IMR-90 (cell line): ENCODE measurements at places on chromosomes 2 and 18.

GRCh38 chr2:199973703-199974102 lies 18.3 kb downstream of the MAIP1 start:
- H3K27me3 ChIP-seq, result no peaks in the 10 kb centered on the region
- H3K27ac ChIP-seq, result no peak overlapping the region
- H3K36me3 ChIP-seq, result no peaks in the 10 kb centered on the region
- peak; percentile 71 for DNase-seq

DNA sequence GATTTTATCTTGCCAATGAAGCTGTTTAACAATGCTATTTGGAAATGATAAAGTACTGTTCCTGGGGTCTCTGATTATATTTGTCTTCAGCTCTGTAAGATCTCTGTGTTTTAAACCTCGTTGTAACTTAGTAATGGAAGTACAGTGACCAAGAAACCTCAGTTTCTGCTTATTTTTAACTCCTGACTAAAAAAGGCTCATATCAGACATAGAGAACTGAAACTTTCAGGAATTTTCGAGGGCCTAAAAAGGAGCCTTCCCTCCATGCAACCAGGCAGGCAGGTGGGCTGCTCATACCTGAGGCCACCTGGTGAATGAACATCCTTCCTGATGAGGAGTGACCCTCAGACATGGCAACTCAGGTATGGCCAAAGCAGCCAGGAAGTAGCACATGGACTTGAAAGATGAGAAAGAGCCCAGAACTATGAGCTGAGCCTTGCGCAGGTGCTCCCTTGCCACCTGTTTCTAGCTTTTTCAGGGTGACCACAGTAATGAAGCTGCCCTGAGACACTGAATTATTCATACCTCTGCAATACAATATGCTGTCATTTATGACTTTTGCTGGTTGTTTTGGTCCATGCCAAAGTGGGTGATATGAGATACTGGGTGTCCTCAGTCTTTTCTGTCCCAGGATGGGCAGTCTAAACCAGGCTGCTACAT lies 23.9 kb downstream of the MYO3B start:
- no peak for DNase-seq
- H3K36me3 ChIP-seq, result no peaks in the 10 kb centered on the region
- H3K4me3 ChIP-seq, result no peak overlapping the region
- H3K27me3 ChIP-seq, result peaks cover 3% of the 10 kb centered on the region; the same call in 1 of the 2 replicates
- no peaks in the 10 kb centered on the region for H3K4me1 ChIP-seq
- no peak overlapping the region for H3K27ac ChIP-seq

DNA sequence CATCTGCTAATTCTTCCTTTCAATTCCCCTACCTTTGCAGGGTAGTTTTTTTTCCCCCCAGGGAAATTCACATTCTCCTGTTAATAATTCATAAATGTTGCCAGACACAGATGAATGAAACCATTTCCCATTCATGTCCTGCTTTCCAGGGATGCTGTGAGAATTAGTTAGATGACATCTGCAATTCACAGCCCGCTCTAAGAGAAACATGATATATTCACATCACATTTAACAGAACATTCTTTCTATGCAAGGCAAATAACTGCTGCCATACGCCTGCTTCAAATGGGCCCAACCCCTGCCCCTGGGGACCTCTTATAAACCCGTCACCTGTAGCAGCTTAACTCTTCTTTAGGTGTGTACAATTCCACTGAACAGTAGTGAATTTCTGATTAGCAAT lies 110.6 kb upstream of the CTAGE1 start:
- no peaks in the 10 kb centered on the region for H3K36me3 ChIP-seq
- H3K4me1 ChIP-seq, result peaks cover 3% of the 10 kb centered on the region; the same call in 1 of the 2 replicates
- H3K4me3 ChIP-seq, result no peak overlapping the region
- H3K27ac ChIP-seq, result no peak overlapping the region
- DNase-seq, result no peak
- no peaks in the 10 kb centered on the region; the same call in 1 of the 2 replicates for H3K27me3 ChIP-seq

DNA sequence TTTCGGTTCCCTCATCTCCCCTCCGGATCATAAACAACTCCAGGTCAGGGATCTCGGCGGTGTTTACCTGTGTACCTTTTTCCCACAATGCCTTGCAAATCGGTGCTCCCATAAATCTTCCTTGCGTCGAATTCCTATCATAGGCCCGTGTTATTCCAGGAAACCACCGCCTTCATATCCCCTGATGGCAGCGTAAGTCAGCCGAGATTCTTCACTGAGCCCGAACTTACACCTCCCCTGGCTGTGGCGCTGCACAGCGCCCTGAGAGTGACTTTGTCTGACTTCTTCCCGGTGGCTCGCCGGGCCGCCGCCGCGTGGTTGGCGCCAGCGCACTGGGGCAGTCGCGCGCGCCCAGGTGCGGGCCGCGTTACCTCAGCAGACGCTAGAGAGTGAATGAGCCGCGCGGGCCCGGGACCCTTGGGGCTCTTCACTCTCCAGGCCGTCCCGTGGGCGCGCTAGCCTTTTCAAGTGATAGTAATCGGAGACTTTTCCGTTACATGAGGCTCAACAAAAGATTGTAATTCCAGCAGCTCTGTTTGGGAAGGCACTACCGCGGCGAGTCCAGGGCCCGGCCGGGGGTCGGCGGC lies 101.6 kb downstream of the SPTBN1 start:
- DNase-seq, result no peak
- H3K36me3 ChIP-seq, result no peaks in the 10 kb centered on the region
- no peak overlapping the region; the same call in 1 of the 2 replicates for H3K27ac ChIP-seq
- peaks cover 21% of the 10 kb centered on the region for H3K4me1 ChIP-seq
- no peaks in the 10 kb centered on the region for H3K27me3 ChIP-seq
- peak overlapping the region; percentile 54 for H3K4me3 ChIP-seq

DNA sequence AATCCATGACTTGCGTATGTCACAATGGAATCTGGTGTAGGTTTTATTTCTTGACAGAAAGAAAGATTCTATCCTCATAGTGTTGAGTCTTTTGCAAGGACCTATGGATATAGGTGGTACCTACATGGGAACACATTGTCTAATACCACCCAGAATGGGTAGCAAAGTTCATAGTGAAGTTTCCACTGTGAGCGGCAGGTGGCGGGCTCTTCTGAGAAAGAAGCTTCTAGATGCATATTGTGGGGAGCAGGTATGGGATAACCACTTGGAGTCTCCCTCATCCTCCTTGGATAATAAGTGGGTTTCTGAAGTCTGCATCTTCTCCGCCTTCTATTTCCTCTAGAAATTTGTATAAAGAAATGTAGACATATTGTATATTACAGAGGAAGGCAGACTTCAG lies 44.9 kb downstream of the LINC00305 start:
- no peaks in the 10 kb centered on the region for H3K27me3 ChIP-seq
- DNase-seq, result no peak
- H3K27ac ChIP-seq, result no peak overlapping the region
- H3K4me1 ChIP-seq, result no peaks in the 10 kb centered on the region
- no peak overlapping the region for H3K4me3 ChIP-seq

DNA sequence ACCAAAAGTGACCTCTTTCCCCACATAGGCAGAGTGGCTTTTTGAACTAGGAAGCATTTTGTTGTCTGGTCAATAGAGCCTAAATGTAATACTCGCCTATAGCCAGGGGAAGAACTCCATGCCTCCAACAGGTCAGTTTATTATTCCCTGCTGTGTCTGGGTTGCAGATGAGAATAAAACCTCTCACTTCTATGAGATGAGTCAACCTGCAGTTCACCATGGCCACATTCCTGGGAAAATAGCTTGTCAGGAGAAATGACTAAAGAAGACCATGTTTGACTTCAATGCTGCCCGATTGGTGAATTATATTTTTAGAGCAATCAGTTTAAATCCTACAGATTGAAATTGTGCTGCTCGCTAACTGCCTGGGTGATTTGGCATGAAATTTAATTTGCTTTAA lies 46.7 kb upstream of the LRRTM1 start:
- no peak for DNase-seq
- no peak overlapping the region for H3K27ac ChIP-seq
- no peaks in the 10 kb centered on the region for H3K4me1 ChIP-seq
- no peak overlapping the region for H3K4me3 ChIP-seq

GRCh38 chr2:12759248-12759647 lies 42.5 kb downstream of the TRIB2 start:
- no peak overlapping the region for H3K4me3 ChIP-seq
- peak overlapping the region; percentile 85 for H3K27ac ChIP-seq
- peak; percentile 91 for DNase-seq
- peaks cover 4% of the 10 kb centered on the region for H3K4me1 ChIP-seq
- no peaks in the 10 kb centered on the region for H3K27me3 ChIP-seq

GRCh38 chr2:238879621-238880377 lies 31.9 kb downstream of the TWIST2 start:
- H3K27me3 ChIP-seq, result no peaks in the 10 kb centered on the region
- DNase-seq, result no peak
- H3K4me1 ChIP-seq, result peaks cover 15% of the 10 kb centered on the region
- H3K27ac ChIP-seq, result no peak overlapping the region

- no peak overlapping the region for H3K27ac ChIP-seq
- no peaks in the 10 kb centered on the region for H3K27me3 ChIP-seq
- H3K4me3 ChIP-seq, result no peak overlapping the region
- peaks cover 8% of the 10 kb centered on the region for H3K4me1 ChIP-seq
- H3K36me3 ChIP-seq, result no peaks in the 10 kb centered on the region
- no peak for DNase-seq
Observed at GRCh38 chr2:46695283-46695682, 215.9 kb downstream of the TMEM247 start.

GRCh38 chr2:176845718-176846117 lies 366.9 kb upstream of the HNRNPA3 start:
- no peak overlapping the region for H3K4me3 ChIP-seq
- no peak for DNase-seq
- H3K4me1 ChIP-seq, result no peaks in the 10 kb centered on the region
- no peaks in the 10 kb centered on the region for H3K27me3 ChIP-seq
- no peaks in the 10 kb centered on the region for H3K36me3 ChIP-seq

- H3K4me3 ChIP-seq, result no peak overlapping the region
- no peak overlapping the region for H3K27ac ChIP-seq
- DNase-seq, result no peak
- H3K27me3 ChIP-seq, result no peaks in the 10 kb centered on the region
Observed at GRCh38 chr18:44411262-44411905, 269.3 kb upstream of the SETBP1 start.

DNA sequence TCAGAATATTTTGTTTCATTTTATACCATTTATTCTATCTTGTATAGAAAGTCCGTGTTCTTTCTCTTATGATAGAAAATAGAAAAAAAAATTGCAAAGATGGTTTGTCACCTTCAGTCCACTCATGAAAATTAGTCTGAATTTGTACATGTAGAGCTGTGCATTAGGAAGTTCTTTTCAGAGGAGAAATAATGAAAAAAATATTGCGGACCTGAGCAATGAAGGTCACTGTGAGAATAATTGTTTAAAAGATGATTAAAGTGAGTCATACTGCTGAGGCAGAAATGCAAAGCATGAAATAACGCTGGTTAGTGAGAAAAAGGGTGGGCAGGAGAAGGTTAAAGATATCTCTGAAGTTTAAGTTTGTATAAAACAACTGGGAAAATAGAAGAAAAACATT lies 431.1 kb downstream of the TMX3 start:
- no peak for DNase-seq
- no peaks in the 10 kb centered on the region for H3K36me3 ChIP-seq
- no peak overlapping the region for H3K4me3 ChIP-seq
- H3K27me3 ChIP-seq, result no peaks in the 10 kb centered on the region

DNA sequence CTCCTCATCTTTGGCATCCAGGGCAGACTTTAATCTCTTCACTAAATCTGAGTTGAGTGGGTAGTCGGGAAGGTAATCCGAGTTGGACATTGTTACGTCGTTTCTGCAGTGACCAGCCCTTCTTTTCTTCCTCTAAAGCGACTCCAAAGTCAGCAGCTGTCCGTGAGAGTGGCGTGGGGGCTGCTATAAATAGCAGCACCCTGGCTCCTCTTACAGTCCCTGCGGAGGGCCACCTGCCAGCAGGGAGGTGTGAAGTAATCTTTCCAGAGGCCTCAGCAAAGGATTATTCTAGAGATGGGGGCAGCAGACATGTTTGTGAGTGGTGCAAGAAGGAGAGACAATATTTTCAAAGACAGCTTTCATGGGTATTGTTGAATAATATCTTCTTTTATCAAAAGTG lies at the start of gene ASB18:
TSS of gene ASB18 (minus strand) at position 151 of the 400 bp plus-strand sequence. CDS start at position 90, 61 bp downstream.
- peaks cover 2% of the 10 kb centered on the region for H3K27me3 ChIP-seq
- no peak within 1 kb of the TSS for H3K27ac ChIP-seq
- DNase-seq, result no peak
- H3K4me3 ChIP-seq, result no peak within 1 kb of the TSS
- no peaks in the 10 kb centered on the region for H3K4me1 ChIP-seq

- H3K27ac ChIP-seq, result no peak overlapping the region
- no peaks in the 10 kb centered on the region for H3K27me3 ChIP-seq
- peak; percentile 42 for DNase-seq
Observed at GRCh38 chr2:134207589-134208209, 46.2 kb upstream of the MGAT5 start.

- no peak overlapping the region for H3K27ac ChIP-seq
- no peaks in the 10 kb centered on the region for H3K36me3 ChIP-seq
- peaks cover 69% of the 10 kb centered on the region for H3K27me3 ChIP-seq
- no peak overlapping the region for H3K4me3 ChIP-seq
Observed at GRCh38 chr2:96928277-96928781, 58.1 kb downstream of the FAM178B start.

DNA sequence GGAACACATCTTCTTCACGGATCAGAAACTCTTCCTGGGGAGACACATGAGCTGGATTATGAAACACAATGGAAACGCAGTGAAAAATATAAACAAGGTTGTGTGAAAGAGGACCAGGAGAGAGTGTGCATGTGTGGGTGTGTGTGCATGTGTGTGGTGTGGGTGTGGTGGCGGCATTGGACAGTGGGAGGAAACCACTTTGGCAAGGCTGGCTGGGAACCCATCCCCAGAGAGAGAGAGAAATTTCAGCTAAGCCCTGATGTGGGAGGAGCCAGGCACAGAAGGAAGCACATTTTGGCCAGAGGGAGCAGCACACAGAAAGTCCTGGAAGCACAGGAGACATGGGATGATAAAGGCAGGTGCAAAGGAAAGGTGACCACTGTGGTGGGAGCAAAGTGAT lies 147.6 kb upstream of the COPS8 start:
- no peaks in the 10 kb centered on the region for H3K36me3 ChIP-seq
- no peak overlapping the region for H3K4me3 ChIP-seq
- DNase-seq, result no peak
- no peaks in the 10 kb centered on the region for H3K4me1 ChIP-seq
- H3K27ac ChIP-seq, result no peak overlapping the region
- peaks cover 18% of the 10 kb centered on the region for H3K27me3 ChIP-seq

GRCh38 chr2:200297100-200297499 lies 9.4 kb upstream of the SPATS2L start:
- peaks cover 9% of the 10 kb centered on the region for H3K4me1 ChIP-seq
- no peaks in the 10 kb centered on the region for H3K36me3 ChIP-seq
- no peak overlapping the region for H3K27ac ChIP-seq

- H3K36me3 ChIP-seq, result no peaks in the 10 kb centered on the region
- H3K27ac ChIP-seq, result no peak overlapping the region
- H3K4me1 ChIP-seq, result peaks cover 18% of the 10 kb centered on the region
- H3K27me3 ChIP-seq, result no peaks in the 10 kb centered on the region
- DNase-seq, result no peak
Observed at GRCh38 chr18:9872823-9873222, 12.9 kb upstream of the TXNDC2 start.

DNA sequence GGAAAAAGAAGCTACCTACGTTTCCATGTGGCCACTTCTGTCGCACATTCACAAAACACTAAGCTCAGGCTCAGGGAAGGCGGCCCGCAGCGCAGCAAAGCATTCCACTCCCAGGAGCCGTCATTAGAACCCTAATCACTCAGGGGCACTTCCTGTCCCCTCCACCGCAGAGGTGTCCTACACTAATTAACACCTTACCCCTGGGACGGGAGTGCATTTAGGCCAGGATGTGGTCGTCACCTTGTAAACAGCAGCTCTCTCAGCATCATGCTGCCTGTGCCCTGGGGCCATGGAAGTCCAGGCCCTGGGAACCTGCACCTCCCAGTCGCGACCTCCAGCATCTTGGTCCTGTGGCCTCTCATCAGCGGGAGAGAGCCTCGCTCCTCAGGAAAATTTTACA lies 359.8 kb upstream of the SALL3 start:
- H3K27me3 ChIP-seq, result no peaks in the 10 kb centered on the region
- no peaks in the 10 kb centered on the region for H3K4me1 ChIP-seq
- no peaks in the 10 kb centered on the region for H3K36me3 ChIP-seq
